ENCODE measurements at places on chromosomes 13 and 19.

DNA sequence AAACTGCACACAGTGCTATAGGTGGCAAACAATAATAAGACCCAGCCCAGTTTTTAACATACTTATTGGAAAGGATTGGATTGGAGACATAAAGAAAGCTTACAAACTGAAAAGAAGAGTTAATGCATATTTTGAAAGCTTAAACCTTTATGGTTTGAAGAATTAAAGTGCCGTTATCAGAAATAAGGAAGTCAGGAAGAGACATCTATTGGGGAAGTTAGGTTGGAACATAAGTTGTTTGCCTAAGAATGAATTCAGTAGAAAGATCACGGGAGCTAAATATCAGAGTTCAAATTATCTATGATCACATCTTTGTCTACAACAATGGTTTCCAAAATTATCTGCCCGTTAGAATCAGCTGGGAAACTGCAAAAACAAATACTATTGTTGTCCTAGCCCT lies 767.9 kb downstream of the PCDH9 start:
- DNase-seq: no peak

DNA sequence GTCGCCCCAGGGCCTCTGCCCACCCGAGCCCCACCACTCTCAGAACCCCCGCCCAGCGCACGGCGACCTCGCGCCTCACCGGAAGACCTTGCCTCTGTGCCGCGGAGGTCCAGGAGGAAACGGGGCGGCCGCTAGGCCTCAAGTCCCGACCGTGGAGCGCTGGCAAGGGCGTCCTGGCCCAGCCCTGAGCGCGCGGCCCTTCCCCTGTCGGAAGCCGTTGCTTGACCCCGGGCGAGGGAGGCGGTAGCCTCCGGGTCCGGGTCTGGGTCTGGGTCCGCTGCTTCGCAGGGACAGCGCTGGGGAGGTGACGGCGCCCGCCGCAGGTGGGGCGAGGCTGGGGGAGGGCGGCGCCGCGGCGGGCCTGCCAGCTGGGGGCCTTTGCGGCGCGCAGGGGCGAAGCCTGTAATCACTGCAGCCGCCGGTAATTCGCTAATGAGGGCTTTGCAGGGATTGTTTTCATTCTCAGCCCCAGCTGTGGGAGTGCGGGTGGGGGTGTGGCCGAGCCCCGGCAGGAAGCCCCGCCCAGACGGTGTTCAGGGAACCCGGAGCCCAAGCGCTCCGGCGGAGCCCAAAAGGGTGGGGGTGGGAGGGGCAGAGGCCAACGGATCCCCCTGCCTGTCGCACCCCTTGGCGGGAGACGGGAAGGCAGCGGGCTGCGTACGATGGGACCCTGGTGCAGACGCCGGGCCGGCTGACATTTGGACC lies 8.6 kb downstream of the C19orf25 start:
- DNase-seq: peak; percentile 59

DNA sequence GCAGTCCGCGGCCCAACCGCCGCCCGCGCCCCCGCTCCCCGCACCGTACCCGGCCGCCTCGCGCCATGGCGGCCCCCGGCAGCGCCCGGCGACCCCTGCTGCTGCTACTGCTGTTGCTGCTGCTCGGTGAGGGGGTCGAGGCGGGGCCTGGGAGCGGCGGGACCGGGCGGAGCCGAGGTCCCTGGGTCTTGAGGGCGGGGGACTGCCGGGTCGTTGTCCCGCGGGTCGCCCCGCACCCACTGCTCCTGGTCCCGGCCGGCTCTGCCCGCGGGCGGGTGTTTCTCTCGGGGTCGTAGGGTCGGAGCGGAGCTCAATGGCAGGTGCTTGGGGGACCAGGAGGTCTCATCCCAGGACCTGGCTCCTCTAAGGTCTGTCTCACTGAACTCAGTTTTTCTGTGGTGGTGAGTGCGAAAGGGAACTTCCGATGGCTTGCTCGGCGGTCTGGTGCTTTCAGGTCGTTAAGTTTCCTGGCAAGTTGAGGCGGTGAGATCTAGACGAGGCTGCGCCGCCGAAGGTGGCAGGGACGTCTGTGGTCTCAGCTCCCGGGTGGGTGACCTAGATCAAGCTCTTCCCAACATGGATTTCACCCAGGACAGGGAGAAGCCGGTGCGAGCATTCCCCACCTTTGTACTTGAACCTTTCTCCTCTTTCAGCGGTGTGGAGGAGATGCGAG lies 467 bp downstream of the LAMP1 start:
- peak; percentile 24 for DNase-seq

DNA sequence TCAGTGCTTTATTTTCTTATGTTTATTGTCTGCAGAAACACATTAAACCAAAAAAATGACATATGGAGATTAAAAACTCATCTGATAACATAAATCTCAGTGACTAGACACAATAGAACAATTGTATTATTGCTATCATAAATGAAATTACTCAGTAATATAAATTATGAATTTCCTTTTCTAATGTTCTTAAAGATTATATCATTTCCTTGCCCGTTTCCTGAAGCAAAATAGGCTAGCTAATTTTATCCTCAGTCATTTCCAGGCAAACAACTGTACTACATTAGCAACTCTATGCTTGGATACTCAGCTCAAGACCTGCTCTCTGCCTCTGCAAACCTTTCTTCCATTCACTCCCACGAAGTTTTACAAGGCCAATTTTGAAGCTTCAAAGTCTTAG lies 61.2 kb downstream of the RFC3 start:
- DNase-seq: no peak

- DNase-seq: no peak
Observed at GRCh38 chr19:4866595-4867424, 657 bp downstream of the PLIN3 start.

Measured in activated CD4-positive, alpha-beta T cell treated with anti-CD3 and anti-CD28 coated beads, Interleukin-2, amount 50 U/mL, for 24 hours (primary cell).